ENCODE measurements at places on chromosomes 4 and X.

DNA sequence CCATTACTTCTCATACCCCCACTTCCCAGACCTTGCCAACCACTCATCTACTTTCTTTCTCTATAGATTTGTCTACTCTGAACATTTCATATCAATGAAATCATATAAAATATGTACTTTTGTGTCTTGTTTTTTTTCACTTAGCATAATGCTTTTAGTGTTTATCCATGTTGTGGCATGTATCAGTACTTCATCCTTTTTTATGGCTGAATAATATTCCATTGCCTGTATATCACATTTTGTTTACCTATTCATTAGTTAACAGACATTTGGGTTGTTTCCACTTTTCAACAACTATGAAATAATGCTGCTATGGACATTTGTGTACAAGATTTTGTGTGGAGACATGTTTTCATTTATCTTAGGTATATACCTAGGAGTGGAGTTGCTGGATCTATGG lies 324.1 kb downstream of the OPHN1 start:
- DNase-seq: no peak

- DNase-seq: no peak
These were observed 57.0 kb downstream of the HPGDS start for GRCh38 chr4:94285666-94286065.

DNA sequence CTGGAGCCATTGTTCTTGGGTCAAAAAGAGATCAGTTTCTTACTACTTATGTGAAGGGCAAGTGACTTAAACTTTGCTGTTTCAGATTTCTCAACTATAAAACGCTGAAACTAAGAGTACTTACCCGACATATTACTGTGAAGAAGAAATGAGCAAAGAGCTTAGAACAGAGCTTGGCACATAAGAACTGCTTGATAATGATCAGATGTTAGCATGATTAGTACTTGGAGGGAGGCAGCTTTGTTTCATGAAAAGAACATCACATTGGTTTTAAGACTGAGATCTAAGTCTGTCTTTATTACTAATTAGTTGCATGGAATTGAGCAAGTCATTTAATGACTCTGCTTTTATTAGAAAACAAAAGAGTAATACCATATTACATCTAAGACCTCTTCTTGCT lies 169.1 kb downstream of the ARHGAP24 start:
- DNase-seq: no peak

- DNase-seq: no peak
These were observed 54.9 kb downstream of the UBQLN2 start for GRCh38 chrX:56618323-56618722.

Measured in SW480 (cell line).